ENCODE measurements at places on chromosomes 16 and 17.

DNA sequence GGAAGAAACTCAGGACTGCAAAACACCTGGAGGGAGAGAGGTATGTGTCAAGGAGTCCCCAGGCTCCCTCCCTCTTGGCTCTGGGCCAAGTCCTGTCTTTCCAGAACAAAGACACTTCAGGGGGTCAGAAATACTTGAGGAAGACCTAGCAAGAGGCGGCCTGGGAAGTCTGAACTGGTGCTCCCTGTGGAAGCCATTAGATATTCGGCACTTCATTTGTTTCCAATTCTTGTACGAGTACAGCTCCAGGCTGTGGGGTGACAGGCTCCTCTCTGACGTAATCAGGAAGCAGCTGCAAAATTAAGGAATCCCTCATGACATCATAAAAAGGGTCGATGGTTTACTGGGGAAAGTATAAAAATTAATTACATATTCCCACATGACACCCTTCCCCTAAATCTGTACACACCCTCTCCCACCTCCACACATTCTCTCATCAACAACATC lies 108.7 kb downstream of the SMG6 start:
- peak; percentile 10 for DNase-seq

DNA sequence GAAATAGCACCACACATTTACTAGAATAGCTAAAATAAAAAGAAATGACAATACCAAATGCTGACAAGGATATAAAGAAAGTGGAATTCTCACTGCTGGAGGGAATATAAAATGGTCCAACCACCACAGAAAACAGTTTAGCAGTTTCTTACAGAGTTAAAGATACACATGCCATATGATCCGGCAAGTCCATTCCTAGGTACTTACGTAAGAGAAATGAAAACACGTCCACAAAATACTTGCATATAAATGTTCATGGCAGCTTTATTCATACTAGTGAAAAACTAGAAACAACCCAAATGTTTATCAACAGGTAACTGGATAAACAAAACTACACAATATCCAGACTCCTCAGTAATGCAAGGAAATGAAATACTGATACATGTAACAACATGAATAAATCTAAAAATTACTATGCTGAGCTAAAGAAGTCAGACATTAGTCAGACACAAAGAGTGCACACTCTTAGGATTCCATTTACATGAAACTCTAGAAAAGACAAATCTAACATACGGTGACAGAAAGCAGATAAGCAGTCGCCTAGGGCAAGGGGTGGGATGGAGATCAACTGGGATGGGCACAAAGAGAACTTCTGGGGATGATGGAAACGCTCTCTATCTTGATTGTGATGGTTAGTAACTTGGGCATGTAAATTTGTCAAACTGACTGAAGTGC lies 76.4 kb downstream of the SMG6 start:
- DNase-seq = no peak

DNA sequence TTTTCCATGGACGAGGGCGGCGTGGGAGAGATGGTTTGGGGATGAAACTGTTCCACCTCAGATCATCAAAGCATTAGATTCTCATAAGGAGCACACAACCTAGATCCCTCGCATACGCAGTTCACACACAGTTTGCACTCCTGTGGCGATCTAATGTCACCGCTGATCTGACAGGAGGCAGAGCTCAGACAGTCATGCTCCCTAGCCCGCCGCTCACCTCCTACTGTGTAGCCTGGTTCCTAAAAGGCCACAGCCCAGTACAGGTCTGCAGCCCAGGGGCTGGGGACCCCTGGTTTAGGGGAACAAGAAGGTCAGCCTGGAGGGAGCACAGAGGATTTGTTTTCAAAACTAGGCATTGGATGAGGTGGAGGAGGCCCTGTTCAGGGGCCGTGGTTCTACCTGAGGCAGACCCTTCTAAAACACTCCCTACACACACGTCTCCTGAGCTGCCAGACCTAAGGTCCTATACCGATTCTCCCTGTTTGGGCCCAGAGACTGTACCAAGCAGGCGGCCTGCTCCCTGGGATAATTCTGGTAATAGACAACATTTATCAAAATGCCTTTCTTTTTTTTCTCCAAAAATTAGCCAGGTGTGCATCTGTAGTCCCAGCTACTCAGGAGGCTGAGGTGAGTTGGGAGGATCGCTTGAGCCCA lies 38.6 kb downstream of the AXIN2 start:
- no peak for DNase-seq

DNA sequence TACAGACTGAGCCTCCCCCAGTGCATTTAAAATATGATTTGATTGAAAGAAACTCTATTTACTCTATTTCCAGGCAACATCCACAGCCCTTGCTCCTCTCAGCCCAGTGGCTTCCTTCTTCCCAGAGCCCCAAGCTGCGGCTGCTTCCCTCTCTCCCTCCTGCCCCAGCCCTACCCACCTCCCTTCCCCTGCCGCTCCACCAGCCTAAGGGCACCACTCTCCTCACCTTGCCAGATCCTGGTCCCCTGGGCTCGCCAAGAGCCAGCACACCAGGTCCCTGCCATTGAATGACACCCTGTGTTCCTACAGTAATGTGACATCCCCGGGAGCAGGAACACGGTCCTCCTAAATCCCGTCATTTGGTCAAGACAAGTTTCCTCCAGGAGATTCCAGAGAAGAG lies 236.0 kb downstream of the RBFOX3 start:
- DNase-seq = no peak

DNA sequence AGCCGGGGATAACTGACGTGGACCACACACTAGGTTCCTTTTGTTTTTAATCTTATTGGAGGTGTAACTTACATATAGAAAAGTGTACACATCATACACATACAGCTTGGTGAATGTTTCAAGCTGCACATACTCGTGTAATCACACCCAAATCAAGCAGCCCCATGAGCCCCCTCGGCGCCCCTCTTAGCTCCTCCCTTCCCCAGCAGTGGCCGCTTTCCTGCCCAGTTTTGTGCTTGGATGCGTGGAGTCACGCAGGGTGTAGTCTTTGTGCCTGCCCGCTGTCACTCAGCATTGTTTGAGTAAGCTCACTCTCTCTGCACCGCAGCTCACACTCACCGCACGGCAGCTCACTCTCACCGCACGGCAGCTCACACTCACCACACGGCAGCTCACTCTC lies 151.7 kb upstream of the CHMP6 start:
- no peak for DNase-seq

DNA sequence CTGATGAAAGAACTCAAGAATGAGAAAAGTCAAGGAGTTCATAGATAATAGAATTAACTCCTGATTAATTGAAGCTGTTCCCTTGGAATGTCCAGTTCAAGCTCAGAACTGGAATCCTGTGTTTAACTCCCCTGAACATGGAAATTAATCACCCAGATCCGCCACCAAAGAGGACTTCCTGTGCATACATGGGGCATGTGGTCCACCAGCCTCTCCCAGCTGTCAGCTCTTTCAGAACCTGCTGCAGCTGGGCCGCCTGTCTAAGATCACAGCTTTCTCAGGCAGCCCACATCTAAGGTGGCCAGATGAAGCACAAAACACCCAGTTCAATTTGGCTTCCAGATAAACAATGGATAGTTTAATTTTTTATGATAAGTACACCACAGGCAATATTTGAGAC lies 203.7 kb upstream of the COX10 start:
- DNase-seq = no peak
